ENCODE measurements at places on chromosomes 6 and 20.

- DNase-seq: no peak
Measured at GRCh38 chr20:35135867-35136586, 11.1 kb downstream of the EDEM2 start.

GRCh38 chr6:166726201-166726600 lies 99.2 kb upstream of the RPS6KA2 start:
- no peak for DNase-seq

DNA sequence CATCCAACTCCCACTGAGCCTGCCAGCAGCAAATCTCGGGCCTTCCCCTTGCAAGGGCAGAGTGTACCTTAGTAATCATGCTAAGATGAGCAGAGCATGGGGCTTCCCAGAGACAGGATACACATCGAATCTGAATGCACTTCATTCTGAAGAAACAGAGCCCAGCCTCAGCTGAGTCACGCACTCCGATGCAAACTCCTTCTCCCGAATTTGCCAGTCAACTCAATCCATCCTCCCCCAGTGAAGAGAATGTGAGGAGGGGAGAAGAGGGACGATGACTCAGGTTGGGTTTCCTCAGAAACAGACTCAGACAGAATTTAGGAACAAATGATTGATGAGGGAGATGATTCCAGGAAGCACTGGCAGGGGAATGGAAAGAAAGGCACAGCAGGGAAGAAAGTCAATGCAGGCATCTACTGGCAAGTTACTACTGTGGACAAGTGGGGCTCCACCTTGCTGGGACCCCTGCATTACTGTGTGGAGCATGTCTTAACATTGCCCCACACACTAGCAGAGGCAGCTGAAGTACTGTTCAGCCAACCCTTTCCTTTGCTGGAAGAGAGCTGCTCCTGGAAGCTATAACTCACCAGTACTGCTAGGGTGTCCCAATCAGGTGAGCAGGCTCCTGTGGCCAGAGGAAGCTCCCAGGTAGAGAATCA lies 251.6 kb downstream of the ADGB start:
- no peak for DNase-seq

GRCh38 chr6:52990342-52990741 lies 4.7 kb downstream of the GSTA4 start:
- no peak for DNase-seq

DNA sequence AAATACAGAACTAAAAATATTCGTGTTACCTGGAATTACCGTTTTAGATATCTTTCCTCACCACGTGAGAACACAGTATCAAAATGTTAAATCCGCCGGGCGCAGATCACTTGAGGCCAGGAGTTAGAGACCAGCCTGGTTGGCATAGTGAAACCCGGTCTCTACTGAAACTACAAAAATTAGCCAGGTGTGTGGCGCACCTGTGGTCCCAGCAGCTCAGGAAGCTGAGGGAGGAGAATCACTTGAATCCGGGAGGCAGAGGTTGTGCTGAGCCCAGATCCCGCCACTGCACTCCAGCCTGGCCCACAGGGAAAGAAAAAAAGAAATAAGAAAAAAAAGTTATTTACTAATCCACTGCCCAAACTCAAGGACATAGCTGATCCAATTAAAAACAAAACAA lies 4.8 kb upstream of the DDX43 start:
- no peak for DNase-seq

GRCh38 chr20:9518576-9519175 lies 4.3 kb downstream of the LAMP5 start:
- no peak for DNase-seq

- DNase-seq: no peak
Measured at GRCh38 chr6:134447423-134447822, 129.5 kb upstream of the SGK1 start.

- no peak for DNase-seq
Measured at GRCh38 chr6:11126876-11127275, 15.4 kb upstream of the ERVFRD-1 start.

DNA sequence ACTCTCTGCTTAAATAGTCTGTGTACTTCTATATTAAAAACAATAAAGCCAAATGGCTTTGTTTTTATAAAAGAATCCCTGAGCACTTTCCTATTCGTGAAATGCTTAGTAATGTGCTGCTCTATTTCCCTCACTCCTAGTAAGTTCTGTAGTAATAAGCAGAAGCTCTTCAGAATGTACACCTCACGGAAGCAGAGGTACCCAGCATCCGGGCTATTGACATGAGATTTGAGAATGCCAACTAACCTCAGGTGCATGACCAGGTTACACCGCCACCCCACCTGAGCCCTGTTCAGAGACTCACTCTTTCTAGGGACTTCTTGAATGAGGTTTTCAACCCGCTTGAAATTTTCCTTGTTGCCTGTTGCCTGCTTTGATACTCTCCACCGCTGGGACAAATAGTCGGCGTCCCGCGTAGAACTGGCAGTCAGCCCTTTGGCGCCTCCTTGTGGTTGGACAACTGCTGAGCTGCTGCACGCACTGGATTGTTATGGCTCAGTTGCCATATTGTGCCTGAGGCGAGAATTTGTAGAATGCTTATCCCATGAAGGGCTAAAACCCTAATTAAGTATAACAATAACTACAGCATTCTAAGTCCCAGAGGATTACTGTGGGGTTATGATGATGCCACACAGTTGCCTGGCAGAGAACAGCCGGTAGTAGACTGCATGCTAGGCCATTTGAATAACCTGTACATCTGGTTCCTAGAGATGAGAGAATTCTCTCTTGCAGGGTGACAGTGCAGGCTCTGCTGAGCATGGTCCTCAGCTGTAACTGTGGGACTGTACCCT lies 95.4 kb downstream of the KHDC1L start:
- peak; percentile 79 for DNase-seq

- DNase-seq: no peak
Measured at GRCh38 chr20:33276303-33277113, 6.5 kb upstream of the BPIFB1 start.

GRCh38 chr6:47456536-47456975 lies 21.0 kb upstream of the CD2AP start:
- DNase-seq: no peak

GRCh38 chr6:35146453-35146852 lies 5.3 kb upstream of the TCP11 start:
- DNase-seq: peak; percentile 15

DNA sequence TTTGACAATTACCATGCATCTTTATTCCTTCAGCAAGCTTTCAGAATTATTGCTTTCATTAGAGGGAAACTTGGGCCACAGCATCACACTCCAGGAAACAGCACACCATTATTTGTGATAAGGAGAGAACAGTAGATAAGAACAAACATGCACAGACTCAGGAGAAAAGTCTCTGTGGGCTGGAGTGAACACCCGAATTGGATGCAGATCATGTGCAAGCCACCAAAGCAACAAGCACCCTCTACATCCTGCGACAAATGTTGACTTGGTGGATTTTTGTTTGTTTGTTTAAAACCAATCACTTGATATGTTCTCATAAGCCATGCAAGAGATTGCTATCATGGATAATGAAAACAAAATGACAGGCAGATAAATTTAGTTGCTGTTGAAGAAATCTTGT lies 67.7 kb upstream of the ZFP64 start:
- no peak for DNase-seq

GRCh38 chr6:132797951-132798868 lies at the start of gene SLC18B1:
Gene SLC18B1 (minus strand): TSS chr6:132798637. CDS start chr6:132798456, 181 bp downstream.
- peak; percentile 30 for DNase-seq

DNA sequence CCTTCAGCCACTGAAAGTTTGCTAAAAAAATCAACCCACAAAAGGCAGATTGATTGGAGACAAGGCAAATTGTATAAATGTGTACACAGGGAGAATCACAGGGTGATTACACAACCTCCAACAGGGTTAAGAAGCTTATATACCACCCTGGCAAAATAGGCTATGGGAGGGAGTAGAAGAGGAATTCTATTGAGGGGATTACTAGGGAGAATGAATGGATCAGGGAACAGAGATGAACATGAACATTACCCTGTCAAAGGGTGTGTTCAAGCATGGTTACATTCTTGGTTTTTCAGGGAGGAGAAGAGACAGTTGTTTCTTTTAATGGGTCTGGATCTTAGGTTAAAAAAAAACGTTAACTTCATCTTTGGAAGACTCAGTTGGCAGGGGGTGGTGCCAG lies 5.1 kb upstream of the MRS2 start:
- DNase-seq: no peak

DNA sequence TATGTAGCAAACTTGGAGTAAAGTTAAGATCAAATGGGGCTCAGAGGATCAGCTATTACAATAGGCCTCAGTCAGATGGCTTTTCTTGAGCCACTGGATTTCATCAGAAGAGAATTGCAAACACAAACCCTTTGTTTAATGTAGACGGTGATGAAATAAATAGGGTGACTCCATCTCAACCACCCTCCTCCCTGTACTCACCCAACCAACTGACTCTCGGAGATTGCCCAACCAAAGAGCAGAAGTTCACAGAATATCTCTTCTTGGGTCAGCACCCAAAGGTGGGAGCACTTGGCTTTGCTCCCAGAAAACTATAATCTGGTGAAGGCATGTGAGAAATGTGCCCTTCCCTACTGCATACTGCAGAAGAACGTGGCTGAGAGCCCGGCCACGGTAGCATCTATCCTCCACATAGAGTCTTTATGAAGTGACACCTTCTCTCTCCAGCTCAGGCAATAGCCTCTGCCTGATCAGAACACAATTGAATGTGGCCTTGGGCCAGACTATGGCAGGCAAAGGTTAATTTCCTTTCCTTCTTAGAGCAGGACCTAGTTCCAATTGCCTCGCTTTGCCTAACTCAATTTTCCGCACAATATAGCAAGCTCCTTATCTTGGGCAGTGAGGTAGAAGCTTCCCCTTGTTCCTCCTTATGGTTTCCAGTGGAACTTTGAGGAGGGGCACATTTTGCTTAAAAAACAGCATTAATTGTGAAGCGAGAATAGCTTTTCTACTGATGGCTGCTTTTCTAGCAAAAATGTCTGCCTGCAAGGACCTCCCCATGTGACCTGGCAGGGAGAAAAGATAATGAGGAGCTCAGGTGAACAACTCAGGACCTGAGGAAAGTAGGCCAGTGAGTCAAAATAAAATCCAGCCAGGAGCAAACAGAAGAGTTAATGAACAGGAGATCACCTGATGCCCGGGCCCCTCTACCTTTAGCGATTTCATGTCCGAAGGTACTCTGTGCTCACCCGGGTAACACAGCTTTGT lies 79.4 kb downstream of the GFOD1 start:
- no peak for DNase-seq

- DNase-seq: no peak
Measured at GRCh38 chr6:722608-723007, 29.7 kb upstream of the EXOC2 start.

DNA sequence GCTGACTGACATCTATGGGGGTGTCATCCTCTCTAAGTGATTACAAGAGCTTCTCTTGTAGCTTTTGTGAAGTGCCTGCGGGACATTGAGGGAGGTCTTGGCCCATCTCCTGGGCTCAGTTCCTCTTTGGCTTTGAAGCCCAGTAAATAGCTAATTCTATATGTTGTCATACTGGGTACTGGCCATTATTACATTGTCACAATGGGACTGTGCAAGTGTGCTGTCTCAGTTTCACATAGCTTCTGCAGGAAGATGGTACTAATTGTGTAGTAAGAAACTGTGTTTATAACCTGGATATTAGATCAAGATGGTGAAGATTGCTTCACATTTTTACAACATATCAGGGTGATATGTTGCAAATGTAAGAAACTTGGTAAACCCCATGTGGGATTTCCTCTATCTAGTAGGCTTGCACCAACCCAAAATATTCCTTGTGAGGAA lies 19.9 kb downstream of the SPINT3 start:
- no peak for DNase-seq

GRCh38 chr20:21656308-21657067 lies 49.0 kb upstream of the PAX1 start:
- no peak for DNase-seq
